Stimulated activated CD4-positive, alpha-beta T cell treated with anti-CD3 and anti-CD28 coated beads, Interleukin-1b, Interleukin-23, amount 100 ng/mL, for 1 hour (primary cell): ENCODE measurements at places on chromosomes 12 and 14.

- DNase-seq, result no peak
Measured at GRCh38 chr14:67502867-67503266, 14.3 kb upstream of the TMEM229B start.

- no peak for DNase-seq
Measured at GRCh38 chr12:86727160-86727559, 471.0 kb upstream of the MGAT4C start.

GRCh38 chr12:114920771-114921554, 237.0 kb upstream of the TBX3 start:
- no peak for DNase-seq

DNA sequence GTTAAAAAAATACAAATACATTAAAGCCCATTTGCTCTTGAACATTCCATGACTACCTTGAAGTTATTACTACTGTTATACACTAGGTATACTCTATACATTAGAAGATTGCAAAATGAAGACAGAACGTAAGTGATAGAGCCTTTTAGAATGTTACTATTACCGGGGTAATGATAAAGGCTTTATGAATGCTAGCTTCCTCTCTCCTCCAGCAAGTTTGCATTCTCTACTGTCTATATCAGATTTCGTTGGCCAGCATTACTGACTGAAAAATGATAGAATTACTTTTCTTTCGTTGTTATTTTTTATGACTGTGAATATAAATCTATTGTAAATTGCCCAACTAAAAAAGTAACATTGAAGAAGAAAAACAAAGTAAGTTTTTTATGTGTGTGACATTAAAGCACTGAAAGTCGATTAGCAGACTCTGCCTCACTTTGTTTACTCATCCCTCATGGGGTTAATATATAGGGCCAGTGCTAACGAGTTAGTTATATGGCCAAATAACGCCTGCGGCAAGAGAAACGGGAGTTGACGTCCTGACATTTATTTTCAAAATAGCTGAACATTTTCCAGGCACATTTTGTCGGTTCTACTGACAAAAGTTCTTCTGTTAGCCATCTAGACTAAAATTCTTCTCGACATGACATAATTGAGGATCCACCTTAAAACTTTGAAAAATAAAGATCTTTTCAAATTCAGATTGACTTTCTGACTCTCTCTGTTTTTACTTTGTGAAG, 163.8 kb upstream of the KITLG start:
- DNase-seq, result no peak

GRCh38 chr14:33026850-33027430, 88.3 kb downstream of the NPAS3 start:
- DNase-seq, result no peak

DNA sequence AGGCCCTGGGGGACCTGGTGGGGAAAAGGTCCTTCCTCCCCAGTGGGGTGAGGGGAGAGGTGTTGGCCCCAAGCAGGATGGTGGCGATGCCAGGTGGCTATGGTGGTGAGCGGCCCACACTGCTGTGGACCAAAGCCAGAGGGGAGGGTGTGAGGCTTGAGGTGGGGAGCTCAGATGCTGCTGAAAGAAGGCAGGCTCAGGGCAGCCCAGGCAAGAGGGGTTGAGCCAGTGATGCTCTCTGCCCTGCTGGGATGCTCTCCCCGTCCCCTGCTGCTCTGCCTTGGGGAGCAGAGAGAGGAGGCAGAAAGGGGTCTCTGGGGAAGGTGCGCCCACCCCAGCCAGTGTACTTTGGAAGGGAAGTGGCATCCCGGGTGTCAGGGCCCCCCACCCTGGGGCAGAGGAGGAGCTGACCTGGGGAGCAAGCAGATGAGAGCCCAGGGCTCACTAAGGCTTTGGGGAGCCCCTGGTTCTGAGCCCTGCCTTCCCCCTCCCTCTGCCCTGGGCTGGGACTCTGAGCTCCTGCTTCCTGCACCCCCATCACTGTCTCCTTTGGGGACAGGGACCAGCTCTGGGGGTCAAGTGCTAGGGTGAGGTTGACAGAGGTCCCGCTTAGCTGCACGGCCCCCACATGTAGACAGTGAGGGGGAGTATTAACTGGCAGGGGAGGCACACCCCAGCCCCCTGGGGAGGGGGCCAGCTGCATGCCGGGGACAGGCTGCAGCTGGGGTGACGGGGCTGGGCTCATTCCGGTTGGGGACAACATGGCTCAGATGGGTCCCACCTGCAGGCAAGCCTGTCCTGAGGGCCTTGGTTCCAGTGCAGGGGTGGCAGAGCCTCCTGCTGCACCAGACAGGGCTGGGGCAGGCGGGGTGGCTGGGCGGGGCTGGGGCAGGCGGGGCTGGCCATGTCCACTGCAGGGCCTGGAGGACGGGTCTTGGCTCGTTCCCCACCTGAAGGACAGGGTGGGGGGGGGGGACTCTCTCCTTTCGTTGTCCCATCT, 124.4 kb downstream of the KIF26A start:
- no peak for DNase-seq

GRCh38 chr12:22626406-22626805, 1.4 kb downstream of the ETNK1 start:
- no peak for DNase-seq

- no peak for DNase-seq
Measured at GRCh38 chr12:96658075-96658474, 168.7 kb downstream of the CFAP54 start.

GRCh38 chr12:6834254-6834653, 6.0 kb downstream of the P3H3 start:
- DNase-seq, result no peak

- no peak for DNase-seq
Measured at GRCh38 chr14:82055515-82056115, 522.0 kb upstream of the SEL1L start.

DNA sequence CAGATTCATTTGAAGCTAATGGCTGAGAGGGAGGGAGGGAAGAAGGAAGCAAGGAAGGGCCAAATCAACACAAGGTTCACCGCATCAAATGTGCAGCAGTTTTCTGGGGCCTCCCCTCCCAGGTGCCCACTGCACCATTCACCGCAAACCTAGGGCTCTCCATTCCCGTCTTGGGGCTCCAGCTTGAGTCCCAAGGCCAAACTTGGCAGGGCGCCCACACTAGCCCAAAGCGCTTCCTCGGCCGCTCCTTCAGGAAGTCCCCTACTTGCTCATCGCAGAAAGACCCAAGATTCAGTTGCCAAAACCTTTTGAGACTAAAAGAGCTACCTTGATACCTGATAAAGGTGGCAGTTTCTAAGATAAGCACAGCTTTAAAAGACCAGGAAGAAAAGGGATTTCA, 140.5 kb upstream of the FKBP4 start:
- DNase-seq, result no peak

DNA sequence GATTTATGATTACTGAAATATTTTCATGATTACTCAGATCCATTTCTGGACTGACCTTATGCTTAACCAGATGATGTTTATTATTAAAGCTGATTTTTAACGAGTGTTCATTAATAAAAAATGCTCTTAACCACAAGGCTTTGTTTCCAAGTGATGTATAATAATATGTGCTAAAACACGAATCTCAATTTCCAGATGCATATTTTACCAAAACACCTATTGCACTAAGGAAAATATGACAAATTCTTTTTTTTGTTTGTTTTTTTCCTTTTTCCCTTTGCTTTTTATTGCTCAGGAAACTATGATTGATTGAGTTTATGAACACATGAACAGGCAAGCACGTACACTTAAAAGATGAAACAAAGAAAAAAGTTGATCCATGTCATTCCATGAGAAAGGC, 16.9 kb upstream of the DUSP6 start:
- no peak for DNase-seq

DNA sequence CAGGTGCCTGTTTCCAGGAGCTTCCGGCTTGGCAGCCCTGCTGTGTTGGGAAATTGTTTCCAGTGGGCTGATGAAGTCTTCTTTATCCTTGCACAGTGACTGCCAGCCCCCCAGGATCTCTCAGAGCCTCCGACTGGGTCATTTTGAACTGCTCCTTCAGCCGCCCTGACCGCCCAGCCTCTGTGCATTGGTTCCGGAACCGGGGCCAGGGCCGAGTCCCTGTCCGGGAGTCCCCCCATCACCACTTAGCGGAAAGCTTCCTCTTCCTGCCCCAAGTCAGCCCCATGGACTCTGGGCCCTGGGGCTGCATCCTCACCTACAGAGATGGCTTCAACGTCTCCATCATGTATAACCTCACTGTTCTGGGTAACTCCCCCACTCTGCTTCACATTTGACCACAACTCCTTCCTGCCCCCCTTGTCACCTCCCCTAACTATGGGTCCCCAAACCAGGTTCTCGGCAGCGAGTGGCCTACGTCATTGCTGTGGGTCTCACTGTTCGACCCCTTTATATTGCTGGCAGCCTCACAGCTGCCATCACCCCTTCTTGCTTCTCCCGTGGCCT, 2.3 kb downstream of the LAG3 start:
- DNase-seq, result no peak
